ENCODE measurements at places on chromosomes 5 and 9.

DNA sequence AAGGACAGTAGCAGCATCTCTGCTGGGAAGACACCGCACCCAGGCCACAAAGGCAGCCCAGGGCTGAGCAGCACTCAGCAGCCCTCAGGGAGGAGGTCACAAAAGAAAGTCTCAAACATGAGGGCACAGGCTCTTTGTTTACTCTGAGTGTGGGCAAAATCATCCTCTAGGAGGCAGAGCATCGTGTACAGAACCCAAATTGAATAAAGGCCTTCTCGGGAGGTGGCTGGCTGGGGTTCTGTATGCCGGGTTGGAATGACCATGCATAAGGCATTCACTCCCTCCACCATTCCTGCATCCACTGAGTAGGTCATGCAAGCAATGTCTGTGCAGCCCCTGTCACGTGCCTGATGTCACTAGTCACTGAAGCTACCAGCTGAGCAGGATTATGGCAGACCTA, 412.8 kb downstream of the SPOCK1 start:
- no peak for DNase-seq

- no peak for DNase-seq
Measured at GRCh38 chr9:137017791-137018497, 10.1 kb downstream of the ABCA2 start.

GRCh38 chr5:125236007-125236406, 489.6 kb upstream of the ZNF608 start:
- DNase-seq: no peak

- no peak for DNase-seq
Measured at GRCh38 chr5:1449081-1449630, 3.9 kb upstream of the SLC6A3 start.

GRCh38 chr9:129881547-129882324, 46.5 kb downstream of the USP20 start:
- no peak for DNase-seq

DNA sequence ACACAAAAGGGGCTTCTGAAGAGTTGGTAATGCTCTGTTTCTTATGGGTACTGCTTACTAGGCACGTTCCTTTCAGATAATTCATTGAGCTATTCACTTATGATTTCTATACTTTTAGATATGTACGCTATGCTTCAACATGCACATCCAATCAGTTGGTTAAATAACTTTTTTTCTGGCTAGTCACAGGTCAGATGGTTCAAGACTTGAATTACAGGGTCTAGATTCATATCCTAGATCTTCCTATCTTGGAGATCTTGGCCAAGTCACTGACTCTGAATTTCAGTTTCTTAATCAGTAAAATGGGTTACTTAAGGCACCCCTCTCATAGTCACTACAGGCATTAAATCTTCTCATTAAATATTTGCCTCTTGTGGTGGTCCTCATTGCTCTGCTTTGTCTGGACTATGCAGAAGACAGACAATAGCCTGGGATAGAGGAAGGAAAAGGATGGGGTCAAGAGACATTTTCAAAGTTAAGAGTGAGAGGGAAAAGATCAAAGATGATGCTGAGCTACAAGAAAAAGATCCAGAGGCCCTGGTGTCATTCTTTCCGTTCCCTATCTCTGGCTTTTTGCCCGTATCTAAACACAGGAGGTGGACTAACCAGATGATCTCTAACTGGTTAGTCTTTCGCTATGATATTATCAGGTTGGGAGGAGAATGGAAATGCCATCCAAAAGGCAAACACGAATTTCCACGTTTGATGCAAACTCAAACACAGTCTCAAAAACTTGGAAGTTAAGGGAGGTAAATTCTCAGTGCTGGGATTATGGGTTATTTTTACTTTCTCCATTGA, 1.8 kb upstream of the CCDC180 start:
- no peak for DNase-seq

GRCh38 chr9:98146101-98146991, 27.3 kb upstream of the TRIM14 start:
- DNase-seq: no peak

- DNase-seq: no peak
Measured at GRCh38 chr9:134342746-134343115, 16.5 kb downstream of the RXRA start.

- no peak for DNase-seq
Measured at GRCh38 chr9:6829027-6829426, 71.3 kb downstream of the KDM4C start.

- no peak for DNase-seq
Measured at GRCh38 chr9:24793787-24794186, 248.1 kb upstream of the IZUMO3 start.

DNA sequence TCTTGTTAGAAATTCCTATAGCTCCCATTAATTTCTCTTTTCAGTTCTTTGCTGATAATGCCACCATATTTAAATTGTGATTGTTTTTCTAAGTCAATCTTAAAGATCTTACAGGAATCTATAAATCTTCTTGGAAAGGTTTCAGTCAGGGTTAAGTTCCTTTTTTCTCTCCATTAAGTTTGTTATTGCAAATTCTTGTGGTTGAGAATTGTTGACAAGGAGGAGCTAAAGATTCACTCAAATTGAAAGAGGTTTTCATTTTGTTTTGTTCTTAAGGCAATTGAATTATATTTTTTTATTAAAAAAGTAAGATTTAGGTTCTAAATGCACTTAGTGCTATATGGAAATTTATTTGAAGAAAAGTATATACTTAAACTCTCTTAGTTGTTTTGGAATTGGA, 213.4 kb downstream of the PRR16 start:
- no peak for DNase-seq

- no peak for DNase-seq
Measured at GRCh38 chr9:123331346-123332060, 24.5 kb upstream of the CRB2 start.

DNA sequence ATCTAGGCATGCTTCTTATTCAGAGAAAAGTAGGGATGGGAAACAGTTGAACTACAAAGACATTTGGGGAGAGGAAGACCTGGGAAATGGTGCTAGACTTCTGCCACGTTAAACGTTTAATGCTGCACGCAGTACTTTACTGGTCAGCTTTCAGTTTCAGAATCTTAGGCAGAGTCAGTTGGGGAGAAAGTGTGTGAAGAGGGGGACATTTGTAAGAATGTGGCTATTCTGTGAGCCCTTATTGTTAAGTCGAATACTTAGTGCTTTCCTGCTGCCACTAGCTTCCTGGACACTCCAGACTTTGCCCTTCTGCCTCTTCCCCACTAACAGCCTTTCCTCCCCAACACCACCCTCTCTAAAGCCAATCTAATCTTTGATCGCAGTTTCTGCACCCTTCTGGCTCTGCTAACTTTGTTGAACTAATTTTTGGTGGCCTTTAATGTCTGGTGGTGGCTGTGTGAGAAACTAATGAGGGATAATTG, 6.1 kb downstream of the CYSTM1 start:
- DNase-seq: no peak

GRCh38 chr5:59393585-59394420, 499.7 kb downstream of the PDE4D start:
- DNase-seq: no peak

DNA sequence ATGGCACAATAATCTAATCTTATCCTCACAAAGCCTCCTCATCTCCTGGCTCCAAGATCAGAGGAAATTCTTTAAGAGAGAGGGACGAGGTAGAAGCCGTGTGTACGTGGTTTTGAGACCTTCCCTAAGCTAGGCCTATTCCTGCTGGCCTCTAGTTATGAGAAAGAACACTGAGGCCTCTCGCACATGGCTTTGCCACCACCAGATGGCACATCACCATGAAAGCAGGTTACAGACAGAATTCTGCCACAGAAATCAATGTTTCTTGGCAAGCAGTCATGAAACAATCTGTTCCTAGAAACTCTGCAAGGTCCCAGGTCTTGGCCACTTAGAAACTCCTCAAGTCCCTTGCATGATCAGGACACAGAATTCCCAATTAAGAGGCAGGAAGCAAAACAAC, 268.2 kb upstream of the TAS2R1 start:
- no peak for DNase-seq

DNA sequence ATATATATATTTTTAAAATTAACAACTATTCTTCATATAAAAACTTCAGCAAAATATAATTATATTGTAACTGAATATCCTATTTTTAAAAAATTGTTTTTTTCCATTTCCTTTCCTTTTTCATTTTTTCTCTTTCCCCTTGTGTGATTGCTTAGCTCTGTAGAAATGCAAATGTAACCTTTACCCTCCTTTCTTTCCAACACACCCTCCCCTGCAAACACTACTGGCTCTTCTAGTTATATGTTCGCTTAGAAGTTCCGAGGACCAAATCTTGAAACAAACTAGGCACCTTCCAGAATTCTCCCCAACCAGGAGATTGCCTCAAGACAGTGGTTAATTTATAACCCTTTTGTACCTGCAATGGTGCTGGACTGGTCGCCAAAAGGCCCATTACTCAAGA, 1980.0 kb upstream of the CDH6 start:
- DNase-seq: no peak

- no peak for DNase-seq
Measured at GRCh38 chr9:122988920-122989621, 44.4 kb upstream of the GPR21 start.

GRCh38 chr5:133430095-133430494, 182.2 kb downstream of the FSTL4 start:
- no peak for DNase-seq

DNA sequence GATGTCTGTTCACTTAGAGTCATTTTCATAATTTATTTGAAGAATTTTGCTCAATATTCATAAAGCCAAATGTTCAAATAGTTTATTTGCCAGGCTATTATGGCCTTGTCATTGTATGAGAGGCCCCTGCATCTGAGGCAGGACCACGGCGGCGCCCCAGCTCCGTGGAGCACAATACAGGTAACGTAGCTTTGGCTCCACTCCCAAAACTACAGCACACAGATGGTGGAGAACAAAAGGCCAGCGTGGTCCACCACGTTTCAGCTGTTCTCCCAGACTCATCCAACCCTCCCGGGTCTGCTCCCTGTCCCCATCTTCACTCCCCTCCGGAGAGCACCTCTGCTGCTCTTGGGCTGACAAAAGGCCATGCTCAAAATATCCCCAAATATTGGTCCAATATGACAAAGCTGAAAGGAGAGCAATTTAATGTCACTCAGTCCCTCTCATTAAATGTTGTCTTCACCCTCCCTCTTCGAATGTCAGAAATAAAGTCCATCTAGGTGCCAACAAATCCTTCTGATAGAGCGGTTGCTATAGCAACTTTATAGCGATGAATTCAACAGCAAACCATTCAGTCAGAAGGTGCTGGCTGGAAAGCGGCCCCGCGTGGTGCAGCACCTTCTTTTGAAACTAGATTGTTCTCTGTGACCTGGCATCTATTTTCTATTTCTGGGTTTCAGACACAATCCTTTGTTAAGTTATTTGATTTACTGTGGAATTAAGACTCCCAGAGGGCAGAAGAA, 504.3 kb downstream of the ARHGEF28 start:
- DNase-seq: no peak

GRCh38 chr9:75997206-75997605, 106.7 kb downstream of the PCSK5 start:
- no peak for DNase-seq

DNA sequence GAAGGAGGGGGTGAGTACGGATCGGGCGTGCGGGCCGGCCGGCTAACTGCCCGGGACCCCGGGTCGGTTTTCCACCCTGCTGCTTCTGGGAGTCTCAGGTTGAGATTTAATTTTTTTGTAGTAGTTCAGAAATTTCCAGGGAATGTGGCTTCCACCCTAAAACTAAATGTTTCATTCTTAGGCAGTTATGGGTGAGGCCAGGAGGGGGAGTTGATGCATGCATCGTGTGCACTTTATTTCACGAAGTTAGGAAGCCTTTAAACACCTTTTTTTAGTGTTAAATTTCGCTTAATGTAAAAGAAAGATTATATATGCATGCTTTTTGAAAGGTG, 905 bp downstream of the CDK9 start:
- DNase-seq: no peak

- no peak for DNase-seq
Measured at GRCh38 chr5:98963019-98963418, 34.2 kb upstream of the CHD1 start.

- no peak for DNase-seq
Measured at GRCh38 chr5:53965459-53965858, 344.9 kb downstream of the ARL15 start.

- no peak for DNase-seq
Measured at GRCh38 chr9:110923601-110924000, 114.7 kb downstream of the LPAR1 start.

- DNase-seq: no peak
Measured at GRCh38 chr5:168023191-168023590, 268.3 kb upstream of the WWC1 start.

- no peak for DNase-seq
Measured at GRCh38 chr5:154516475-154516874, 38.4 kb upstream of the HAND1 start.

DNA sequence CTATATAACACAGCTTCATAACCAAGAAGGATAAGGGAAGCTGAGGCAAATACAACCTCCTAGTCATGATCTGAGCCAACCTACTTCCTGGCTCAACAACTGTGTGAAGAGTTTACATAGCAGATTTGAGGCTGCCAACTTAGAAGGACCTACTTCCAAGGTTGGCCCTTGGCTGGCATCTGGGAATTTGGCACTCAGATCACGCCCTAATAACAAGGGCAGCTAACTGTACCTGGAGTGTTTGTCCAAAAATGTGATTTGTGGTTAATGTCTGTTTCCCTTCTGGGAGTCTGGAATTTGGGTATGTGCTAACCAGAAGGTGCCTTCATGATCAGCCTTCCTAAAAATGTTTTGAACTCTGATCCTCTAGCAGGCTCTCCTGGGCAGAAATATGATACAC, 287.2 kb downstream of the CAAP1 start:
- DNase-seq: no peak

- DNase-seq: no peak
Measured at GRCh38 chr9:90631964-90632363, 10.7 kb downstream of the DIRAS2 start.

- DNase-seq: no peak
Measured at GRCh38 chr5:15260356-15261268, 239.4 kb upstream of the FBXL7 start.

DNA sequence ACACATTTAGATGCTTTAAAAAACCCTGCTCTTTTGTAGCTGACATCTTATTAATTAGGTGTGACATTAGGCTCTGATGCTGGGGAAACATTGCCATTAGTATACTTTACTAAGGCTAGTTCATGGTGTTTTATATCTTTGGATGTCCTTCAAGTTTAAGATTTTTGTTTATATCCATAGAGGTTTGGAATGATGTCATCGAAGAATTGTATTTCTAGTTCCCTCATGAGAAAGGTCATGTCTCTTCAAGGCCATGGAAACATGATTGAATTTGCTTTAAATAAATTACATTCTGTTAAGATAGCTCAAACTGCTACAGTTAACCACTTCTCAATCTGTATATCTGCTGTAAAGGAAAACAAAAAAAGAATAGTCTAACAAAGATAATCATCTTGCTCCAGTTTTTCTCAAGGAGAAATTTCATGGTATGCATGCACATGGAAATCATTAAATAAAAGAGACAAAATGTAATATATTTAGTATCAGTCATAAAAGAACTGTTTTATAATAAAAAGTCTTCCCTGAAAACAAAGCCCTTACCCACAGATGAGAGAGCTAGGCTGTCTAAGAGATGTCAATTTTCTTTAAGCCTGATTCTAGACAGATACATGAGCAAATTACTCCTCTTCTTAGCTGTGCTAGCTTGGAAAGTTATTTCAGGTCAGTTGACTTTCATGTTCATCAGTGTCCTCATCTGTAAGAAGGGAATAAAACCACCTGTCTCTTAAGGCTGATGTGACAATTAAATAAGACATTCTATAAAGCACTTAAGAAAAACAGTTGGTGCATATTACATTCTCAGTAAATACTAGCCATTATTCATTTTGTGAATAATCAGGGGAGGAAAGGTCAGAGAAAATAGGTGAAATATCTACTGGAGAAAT, 25.0 kb upstream of the STARD4 start:
- DNase-seq: no peak
